ENCODE measurements at places on chromosomes 2 and 18.

DNA sequence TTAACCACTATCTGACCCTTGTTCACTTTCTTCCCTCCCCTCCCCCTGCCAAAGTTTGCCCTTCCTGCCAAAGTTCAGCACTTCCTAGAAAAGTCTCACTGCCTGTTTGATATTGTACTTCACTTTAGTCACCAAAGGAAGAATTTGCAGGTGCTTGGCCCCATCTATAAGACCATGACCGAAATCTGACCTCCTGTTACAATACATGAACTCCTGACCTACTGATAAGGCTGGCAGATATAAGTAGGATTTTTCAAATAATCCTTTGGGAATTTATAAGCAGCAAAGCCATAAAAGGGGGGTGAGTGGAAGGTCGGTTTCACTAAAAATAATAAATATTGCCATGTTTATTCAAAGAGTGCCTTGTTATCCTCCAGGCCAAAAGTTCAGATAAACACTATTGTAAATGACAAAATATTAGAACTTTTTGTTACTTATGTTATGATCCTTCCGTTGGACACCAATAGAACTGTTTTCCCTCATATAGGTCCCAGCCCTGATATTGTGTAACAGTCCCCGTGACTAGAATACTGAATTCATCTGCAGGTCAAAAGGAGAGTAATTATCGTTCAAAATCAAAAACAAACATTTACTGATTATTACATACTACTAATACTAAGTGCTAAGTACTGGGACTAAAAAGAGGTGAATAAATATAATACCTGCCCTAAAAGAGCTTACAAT is 277.6 kb downstream of the EXOC6B start:
- no peak for DNase-seq

DNA sequence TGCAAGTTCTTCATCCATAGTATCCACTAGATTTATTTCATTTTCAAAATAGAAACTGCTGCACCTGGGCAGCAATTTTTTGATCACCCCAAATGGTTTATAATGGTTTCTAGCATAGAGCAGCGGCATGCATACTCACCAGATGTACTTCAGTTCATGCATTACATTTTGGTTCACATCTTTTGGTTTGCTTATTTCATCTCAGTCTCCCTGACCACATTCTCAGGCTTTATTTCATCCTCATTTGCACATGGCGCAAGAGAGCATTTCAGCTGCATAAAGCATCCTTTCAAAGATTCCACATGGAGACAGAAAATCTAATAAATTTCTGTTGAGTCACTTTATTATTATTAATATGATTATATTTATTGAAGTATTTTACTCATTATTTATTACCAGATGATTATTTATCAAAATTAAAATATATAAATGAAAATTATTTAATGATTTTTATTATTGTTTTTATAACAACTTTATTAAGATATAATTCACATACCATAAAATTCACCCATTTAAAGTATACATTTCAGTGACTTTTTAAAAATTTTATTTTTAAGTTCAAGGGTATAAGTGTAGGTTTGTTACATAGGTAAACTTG is 284.6 kb downstream of the TXNL1 start:
- no peak for DNase-seq

DNA sequence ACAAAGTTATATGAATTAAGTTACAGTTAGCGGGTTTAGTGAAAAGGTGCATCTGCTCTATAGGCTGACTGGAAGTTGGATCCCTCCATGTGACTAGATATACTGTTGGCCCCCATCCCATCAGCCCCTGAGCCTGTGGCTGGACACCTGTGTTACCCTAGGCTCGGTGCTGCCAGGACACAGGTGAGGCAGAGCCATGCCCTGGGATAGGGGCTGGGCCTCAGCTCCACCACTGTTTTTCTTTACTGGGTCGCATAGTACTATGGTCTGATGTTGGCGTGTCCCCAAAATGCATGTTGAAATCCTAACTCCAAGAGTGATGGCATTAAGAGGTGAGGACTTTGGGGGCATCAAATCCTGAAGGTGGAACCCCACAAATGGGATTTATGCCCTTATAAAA is 638.6 kb upstream of the ID2 start:
- no peak for DNase-seq

DNA sequence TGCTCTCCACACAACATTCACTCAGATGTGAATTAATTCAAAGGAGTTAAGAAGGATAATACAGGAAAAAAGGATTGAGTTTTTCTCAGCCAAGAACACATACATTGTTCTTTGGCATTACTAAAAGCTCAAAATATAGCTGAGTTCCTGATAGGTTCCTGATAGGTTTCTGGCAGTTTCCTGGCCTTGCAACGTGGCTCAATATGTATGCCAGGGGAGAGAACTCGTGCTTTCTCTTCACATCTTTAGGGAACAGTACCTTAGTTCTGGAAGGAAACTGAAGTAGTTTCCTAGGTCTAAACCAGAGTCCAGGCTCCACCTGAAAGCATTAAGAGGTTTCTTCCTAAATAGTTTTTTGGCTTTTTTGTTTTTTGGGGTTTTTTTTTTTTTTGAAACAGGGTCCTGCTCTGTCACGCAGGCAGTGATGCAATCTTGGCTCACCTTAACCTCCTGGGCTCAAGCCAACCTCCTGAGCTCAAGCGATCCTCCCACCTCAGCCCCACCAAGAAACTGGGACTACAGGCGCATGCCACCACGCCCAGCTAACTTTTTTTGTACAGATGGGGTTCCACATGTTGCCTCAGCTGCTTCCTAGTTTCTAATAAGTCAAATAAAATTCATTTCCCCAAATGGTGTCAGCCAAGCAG is 42.8 kb downstream of the ESCO1 start:
- DNase-seq, result no peak

- no peak for DNase-seq
Measured at GRCh38 chr18:21110713-21111345, 784 bp downstream of the ROCK1 start.

- DNase-seq, result no peak
Measured at GRCh38 chr18:61727241-61728193, 165.3 kb downstream of the RNF152 start.

DNA sequence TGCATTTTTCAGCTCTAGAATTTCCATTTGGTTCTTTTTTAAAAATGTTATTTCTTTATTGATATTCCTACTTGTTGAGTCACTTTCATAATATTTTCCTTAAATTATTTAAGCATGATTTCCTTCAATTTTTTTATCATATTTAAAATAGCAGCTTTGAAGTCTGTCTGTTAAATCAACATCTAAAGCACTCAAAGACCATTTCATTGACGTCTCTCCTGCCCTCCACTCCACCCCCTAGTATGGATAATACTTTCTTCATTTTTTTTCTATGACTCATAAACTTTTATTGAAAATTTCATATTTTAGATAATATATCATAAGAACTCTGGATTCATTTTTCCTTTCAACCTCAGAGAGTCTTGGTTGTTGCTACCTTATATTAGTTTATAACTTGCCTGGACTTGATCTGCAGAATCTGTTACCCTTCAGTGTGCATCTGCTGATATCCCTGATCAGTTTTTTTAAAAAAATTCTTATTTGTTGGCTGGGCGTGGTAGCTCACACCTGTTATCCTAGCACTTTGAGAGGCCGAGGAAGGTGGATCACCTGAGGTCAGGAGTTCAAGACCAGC is 59.0 kb upstream of the ZNF396 start:
- no peak for DNase-seq

GRCh38 chr2:219111375-219112061 is 49.1 kb downstream of the NHEJ1 start:
- DNase-seq, result no peak

GRCh38 chr2:197416268-197416667 is 18.6 kb downstream of the SF3B1 start:
- no peak for DNase-seq

DNA sequence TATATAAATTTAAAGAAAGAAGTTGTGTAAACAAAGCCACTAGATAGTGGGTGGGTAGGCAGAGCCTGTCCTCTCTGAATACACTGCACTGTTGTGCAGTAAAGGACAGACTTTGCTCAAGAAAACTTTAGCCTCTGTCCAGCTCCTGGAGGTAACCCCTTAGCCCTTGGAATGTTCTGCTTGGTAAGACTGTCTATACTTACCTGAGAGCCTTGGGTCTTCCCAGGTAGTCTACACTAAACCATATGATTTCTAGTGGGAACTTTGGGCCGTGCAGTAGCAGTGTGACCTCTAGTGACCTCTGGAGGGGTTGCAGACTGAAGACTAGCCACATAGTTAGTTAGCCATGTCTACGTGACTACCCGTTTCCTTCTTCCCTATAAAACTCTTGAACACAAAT is 678.3 kb upstream of the NRXN1 start:
- no peak for DNase-seq

DNA sequence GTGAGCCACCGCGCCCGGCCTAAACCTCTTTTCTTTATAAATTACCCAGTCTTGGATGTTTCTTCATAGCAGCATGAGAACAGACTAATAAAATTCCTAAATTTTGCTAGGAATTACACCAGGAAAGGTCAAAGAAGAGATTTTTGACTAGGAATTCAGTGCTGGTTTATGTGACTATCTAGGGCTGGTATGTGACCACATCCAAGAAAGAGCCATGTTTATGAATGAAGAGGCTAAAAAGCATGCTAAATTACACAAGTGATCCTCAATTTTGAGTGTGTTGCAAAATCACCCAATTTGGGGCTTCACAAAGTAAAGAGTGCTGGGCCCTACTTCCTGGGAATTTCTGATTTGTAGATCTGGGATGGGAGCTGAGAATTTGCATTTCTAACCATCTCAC is 123.6 kb downstream of the CSRNP3 start:
- no peak for DNase-seq

DNA sequence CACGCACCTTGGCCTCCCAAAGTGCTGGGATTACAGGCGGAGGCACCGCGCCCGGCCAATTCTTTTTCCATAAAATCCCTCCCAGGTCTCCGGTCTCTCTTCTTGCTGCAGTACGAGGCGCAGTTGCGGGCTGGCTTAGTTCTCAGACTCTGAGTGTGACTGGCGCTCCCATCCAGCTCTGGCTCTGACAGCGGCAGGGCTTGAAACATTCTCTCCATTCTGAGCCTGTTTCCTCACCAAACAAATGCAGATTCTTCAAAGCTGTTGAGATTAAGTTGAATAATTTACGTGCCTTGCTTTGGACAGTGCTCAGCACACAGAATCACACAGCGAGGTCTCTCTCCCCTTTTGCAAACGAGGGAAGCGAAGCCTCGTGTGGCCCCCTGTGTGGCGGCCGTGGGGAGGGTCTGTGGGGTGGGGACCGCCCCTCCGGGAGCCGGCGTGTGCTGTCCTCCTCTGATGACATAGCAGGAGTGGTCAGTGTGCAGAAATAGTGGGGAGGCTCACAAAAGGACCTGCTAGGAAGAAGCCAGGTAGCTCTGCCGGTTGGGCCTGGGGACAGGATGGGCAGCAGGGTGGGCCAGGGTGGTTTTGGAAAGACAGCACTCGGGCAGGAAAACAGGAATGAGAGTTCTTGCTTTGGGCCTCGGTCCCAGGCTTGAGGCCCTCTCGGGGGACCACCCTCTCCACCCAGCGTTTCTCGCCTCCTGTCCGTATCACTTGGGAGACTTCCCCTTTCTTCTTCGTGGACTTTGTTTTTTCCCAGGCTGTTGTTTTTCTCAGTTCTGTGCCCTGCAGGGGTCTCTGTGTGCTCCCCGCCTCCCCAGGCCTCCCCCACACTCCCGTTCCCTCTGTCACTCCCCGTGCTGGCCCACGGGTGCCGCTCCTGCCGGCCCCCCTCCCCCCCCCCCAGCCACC is 75.0 kb downstream of the KCNG2 start:
- DNase-seq, result no peak

DNA sequence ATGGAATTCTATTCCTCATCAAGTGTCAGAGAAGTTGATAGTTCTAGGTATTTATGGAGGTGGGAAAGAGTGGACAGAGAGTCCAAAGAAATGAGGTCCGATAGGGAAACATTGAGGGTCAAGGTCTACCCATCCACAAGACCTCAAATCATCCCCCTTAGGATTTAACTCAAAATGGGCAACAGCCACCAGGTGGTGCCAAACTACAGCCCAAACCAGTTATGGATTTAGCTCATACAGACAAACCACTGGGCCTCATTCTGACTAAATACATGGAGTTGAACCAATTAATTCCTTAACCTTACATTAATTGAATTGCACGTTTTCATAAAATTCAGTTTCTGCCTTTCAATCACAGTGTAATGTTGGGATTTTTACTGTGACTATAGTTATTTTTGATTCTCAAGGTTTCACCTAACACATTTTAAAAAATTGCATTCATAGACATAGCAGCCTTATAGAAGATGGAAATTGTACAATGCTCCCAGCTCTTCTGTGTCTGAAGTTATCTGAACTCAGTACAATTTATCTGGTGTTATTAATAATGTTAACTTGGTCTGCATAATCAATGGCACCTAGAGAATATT is 98.2 kb upstream of the HNMT start:
- peak; percentile 35 for DNase-seq

DNA sequence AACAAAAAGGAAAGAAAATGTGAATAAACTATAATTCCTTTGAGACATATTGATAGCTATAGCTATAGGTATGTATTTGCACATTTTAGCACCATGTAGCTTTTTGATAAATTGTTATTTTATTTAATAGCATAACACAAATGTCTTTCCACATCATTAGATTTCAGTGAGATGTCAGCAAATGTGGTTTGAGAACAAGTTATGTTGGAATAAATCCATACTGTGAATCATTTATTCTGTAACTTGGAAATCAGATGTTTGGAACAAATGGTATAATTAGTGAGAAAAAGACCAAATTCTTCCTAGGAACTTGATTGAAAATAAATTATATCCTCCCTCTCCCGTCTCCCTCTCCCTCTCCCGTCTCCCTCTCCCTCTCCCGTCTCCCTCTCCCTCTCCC is 62.8 kb downstream of the NABP1 start:
- no peak for DNase-seq

Measured in NCI-H510A treated with DMSO at 0.1 percent for 48 hours (cell line).